Foreskin keratinocyte (primary cell): ENCODE measurements at places on chromosomes 2 and 18. TPM values are rescaled to one million over a fixed set of nuclear protein-coding genes. Genes with fewer than 3 reads are reported as not detected.

DNA sequence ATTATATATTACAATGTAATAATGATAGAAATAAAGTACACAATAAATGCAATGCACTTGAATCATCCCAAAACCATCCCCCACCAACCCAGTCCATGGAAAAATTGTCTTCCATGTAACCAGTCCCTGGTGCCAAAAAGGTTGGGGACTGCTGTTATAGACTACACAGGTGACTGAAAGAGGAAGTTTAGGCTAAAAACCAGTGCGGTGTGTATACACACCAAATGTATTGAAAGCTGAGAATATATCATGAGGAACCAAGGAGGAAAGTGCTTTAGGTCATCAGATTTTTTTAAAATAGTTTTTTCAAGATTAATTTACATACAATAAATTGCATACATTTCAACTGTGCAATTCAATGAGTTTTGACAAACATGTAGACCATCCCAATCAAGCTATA, 20.5 kb upstream of the C1D start:
- no peak for DNase-seq

GRCh38 chr18:9240270-9240669, 94.3 kb upstream of the TWSG1 start:
- DNase-seq: no peak

GRCh38 chr2:3703236-3703756, at the start of gene DCDC2C:
Gene DCDC2C, plus strand, starts transcription at chr2:3703575. Its CDS starts 177 bp downstream, at chr2:3703752.
- no peak for DNase-seq

GRCh38 chr2:238174701-238175100, 15.9 kb downstream of the ERFE start:
- no peak for DNase-seq

DNA sequence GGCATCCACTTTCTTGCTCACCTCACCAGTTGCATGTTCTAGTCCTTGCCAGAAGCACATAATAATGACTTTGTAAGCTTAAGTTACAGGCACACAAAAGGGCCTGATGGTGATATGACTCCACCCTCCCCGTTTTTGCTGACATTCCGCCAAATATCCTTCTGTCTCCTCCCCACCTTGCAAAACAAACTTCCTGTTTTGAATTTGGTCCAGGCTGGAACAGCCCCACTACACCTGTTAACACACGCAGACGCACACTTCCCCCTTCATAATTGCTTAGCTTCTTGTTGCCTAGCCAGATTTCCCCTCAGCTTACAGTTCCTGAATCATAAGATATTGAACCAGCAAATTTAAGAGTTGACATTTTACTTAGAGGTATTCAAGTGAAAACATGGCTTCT, at the start of gene MGAT5:
Gene MGAT5 (plus strand): TSS at position 269 of the 400 bp plus-strand sequence. CDS start 332 bp downstream, outside the sequence.
- no peak for DNase-seq

- no peak for DNase-seq
Observed at GRCh38 chr2:3432067-3432466, 52.6 kb downstream of the TRAPPC12 start.

- no peak for DNase-seq
Observed at GRCh38 chr2:46351750-46352138, 54.5 kb downstream of the EPAS1 start.

GRCh38 chr2:222180619-222181018, 118.2 kb downstream of the PAX3 start:
- DNase-seq: no peak

DNA sequence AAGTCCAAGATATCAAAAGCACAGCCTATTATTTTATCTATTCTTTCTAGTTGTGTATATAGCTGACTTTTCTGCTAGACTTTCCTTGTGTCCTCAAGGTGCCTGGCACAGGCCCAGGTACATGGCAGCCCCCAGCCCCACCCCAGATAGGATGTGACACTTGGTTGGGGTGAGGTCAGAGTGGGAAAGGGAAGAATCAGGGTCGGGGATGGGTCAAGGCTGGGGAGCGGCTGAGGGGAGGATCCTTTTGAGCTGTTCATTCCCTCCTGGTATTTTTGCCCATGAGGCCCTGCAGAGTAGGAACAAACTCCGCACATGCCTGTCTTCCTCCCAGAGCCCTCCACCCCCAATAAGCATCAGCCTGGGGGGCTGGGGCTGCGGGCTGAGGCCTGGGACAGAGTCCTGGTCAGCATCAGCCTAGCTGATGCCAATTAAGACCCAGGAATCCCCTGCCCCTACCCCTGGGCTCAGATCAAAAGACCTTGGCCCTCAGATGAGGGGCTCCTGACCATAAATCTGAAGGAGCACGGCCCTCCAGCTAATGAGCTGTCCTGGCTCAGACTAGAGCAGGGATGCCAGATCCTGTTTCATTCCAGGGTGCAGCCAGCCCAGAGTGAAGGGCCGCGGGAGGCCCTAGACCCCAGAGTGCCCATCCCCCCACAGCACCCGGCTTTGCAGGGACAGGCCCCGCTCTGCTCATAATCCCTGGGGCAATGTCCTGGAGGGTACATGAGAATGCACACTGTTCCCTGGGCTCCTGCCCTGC, 85.3 kb downstream of the SDC1 start:
- no peak for DNase-seq

GRCh38 chr18:5478261-5478660, 65.5 kb downstream of the EPB41L3 start:
- DNase-seq: no peak

DNA sequence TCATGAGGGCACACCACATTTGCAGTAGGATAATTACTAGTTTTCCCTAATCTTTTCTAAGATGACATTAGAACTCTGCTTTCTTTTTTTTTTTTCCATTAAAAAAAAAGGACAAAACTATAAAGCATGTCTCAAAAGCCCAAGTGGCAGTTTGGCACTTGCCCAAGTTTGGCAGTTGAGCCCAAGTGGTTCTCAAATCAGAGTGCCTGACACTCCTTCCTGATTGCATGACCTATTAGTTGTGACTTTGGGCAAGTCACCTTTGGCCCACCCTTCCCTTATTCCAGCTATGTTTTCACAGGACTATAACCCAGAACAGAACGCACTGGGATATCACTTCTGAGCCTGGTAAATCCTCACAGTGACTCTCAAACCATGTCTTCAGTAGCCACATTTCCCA, 273.0 kb downstream of the CCDC85A start:
- no peak for DNase-seq

GRCh38 chr2:86439879-86440630, 1.1 kb upstream of the KDM3A start:
- DNase-seq: no peak

DNA sequence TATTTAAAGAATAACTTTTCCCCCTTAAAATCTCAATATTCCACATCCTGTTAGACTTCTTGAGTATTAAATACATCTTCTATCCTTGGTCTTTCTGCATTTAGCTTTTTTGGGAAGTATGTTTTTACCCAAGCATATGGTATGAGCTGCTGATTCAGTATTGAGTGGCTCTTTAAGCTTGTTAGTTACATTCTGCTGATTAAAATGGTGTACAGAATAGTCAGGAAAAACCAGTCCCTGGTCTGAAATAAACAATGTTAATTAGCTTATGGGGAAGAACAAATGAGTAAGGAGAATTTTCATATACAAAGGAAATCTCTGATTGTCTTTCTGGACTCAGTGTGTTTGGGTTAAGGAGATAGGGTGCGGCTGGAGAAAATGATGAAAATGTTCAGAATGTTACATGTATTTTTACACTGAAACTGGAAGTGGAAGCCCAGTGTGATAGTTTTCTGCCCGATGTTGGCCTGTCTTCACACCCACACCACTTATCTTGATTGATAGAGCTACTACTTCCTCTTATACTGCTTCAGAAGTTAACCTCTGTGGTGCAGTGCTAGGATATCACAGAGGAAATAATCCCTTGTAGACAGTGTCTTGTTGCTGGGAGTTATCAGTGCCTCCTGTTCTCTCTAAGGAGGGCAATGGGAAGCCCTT, 84.0 kb downstream of the MSH2 start:
- no peak for DNase-seq

DNA sequence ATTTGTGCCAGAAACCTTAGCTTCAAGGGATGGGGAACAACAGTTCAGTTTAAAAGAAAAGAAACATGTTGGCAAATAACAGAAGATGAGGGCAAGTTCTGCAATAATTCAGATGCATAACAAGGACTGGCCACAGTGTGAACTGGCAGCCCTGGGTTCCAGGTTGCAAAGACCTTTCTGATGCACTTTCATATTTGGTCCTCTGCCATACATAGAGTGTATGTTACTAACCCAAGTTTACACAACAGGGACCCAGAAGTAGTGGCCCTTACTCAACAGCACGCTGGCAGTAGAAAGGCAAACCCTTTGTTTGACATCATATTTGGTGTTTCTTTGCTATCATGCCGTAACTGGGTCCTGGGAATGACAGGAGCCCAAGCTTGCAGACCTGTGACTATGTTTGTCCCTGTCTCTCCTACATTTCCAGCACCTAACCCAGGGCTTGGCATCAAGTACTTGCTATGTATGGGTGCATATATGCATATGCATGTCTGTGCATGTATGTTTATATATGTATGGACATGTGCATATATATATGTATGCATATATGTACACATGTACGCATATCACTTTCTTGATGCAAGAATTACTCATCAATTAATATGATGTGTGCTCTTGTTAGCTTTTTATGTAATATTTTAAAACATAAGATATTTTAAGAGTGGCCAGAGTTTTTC, 94.3 kb downstream of the MBP start:
- DNase-seq: no peak

- no peak for DNase-seq
Observed at GRCh38 chr2:75594596-75594995, 33.9 kb upstream of the EVA1A start.

- DNase-seq: no peak
Observed at GRCh38 chr18:13558790-13559189, 167.6 kb downstream of the FAM210A start.

DNA sequence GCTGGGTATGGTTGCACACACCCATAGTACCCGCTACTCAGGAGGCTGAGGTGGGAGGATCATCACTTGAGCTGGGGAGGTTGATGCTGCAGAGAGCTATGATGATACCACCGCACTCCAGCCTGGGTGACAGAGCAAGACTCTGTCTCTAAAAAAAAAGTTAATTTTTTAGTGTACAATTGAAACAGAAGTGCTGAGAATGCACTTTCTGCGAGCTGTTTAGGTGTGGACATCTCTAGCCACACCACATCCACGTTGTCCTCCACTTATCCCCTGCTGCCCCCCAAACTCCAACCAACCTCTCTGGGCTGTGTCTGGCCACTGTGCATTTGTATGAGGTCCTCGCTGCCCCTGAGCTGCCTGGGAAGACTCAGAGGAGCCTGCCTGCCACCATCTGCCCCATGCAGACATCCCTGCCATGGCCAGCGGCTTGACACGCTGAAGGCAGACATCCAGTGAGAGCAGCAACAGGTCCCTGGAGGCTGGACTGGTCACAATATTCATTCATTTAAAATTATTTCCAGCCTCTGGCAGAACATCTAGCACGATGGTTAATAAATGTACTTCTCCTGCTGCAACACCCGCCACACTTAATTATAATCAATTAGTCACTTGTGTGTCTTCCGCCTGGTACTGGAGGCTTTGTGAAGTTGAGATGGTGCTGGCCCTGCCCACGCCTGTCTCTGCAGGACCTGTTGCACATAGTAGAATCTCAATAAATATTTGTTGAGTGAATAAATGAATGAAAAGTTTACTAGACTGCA, 3.7 kb upstream of the AFF3 start:
- DNase-seq: no peak

- DNase-seq: no peak
Observed at GRCh38 chr2:75226617-75227016, 27.3 kb upstream of the TACR1 start.

- no peak for DNase-seq
Observed at GRCh38 chr18:76459312-76459686, 35.7 kb downstream of the ZNF516 start.

DNA sequence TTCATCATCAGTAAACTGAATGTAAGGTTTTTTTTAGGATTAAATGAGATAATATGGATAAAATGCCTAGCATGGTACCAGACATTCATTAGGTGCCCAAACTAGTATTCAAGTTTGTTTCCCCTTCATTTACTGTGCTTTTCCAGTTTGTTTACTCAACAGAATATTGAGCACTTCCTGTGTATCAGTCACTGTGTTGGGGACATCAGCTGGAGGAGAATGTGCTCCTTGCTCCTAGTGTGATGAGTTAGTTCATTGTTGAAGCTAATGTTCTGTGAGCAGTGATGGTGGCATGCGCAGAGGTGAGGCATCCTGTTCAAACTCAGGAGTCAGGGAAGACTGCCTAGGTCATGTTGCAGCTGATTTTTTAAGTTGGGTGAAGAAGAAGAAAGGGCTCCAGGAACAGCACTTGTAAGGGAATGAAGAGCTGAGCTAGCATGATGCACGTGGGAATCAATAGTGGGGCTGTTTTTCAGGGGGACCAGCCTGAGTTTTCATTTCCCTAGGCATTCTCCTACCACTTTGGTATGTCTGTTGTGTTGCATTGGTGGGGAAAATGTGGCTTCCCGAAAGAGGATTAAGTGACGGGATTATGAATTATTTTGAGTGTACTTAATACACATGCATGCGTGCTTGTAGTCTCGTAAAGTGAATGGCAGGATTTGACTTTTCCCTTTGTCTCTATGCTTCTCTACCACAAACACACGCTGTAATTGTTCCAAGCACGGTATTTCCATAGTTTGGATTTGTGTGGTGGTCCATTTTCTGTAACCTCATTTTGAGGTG, 23.7 kb downstream of the TTLL4 start:
- no peak for DNase-seq

- DNase-seq: no peak
Observed at GRCh38 chr18:44620812-44621211, 59.9 kb upstream of the SETBP1 start.

- no peak for DNase-seq
Observed at GRCh38 chr2:186195696-186196095, 290.4 kb upstream of the ZC3H15 start.

GRCh38 chr18:44901283-44901682, 220.6 kb downstream of the SETBP1 start:
- DNase-seq: no peak

- no peak for DNase-seq
Observed at GRCh38 chr2:25674077-25674362, 643 bp upstream of the DTNB start.

DNA sequence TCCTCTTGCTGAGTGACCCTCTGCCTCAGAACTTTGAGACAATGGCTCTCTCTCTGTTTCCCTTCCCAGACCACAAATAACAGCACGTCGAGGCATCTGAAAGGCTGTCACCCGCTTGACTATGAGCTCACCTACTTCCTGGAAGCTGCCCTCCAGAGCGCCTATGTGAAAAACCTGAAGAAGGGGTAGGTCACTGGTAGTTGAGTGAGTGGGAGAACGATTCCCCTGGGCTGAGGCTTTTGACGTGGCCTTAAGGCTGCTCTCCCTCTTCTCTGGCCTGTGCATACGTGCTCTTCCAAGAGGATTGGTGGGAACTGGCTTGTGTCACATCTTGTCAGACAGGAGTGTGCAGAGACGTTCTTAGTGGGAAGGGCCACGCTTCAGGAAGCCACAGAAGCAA, 63.1 kb upstream of the MCFD2 start:
- no peak for DNase-seq

GRCh38 chr2:233146194-233146593, 86.1 kb downstream of the INPP5D start:
- no peak for DNase-seq

GRCh38 chr18:58386780-58387179, 242.1 kb downstream of the ALPK2 start:
- DNase-seq: no peak

The PTH2R gene
- total RNA-seq: not detected in 2 replicates

The ANKRD30BL gene
- total RNA-seq: not detected in 2 replicates

The PSTPIP2 gene
- total RNA-seq: 26.5 and 31.4 TPM in 2 replicates

The NT5C1B gene
- total RNA-seq: not detected in 2 replicates

The CDK15 gene
- 0.14 and 0.28 TPM in 2 replicates for total RNA-seq

The UPP2 gene
- not detected in 2 replicates for total RNA-seq

The DSC2 gene
- 31.4 and 31.5 TPM in 2 replicates for total RNA-seq

The SFT2D3 gene
- total RNA-seq: 2.3 and 2.4 TPM in 2 replicates

The EIF2AK2 gene
- 81.2 and 81.3 TPM in 2 replicates for total RNA-seq

The KRTCAP3 gene
- total RNA-seq: 37.1 and 40.2 TPM in 2 replicates

The ALPI gene
- total RNA-seq: not detected in 2 replicates
